ENCODE measurements at places on chromosomes 3 and 15.

DNA sequence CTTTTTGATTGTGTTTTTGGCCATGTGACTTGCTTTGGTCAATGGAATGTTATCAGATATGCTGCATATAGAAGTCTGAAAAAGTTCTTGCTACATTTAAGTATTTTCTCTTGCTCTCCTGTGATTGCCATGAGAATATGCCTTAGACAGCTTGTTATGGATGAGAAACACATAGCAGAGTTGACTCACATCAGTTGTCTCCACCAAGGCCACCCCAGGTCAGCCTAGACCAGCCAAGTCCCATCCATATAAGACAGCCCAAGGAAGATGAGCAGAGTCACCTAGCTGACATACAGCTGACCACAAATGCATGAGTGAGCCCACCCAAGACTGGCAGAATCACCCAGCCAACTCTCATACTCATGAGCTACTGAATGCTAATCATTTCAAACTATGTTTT is 153.0 kb downstream of the THRB start:
- no peak for DNase-seq

- no peak for DNase-seq
These were observed 30.7 kb downstream of the DUOX2 start for GRCh38 chr15:45083223-45083622.

DNA sequence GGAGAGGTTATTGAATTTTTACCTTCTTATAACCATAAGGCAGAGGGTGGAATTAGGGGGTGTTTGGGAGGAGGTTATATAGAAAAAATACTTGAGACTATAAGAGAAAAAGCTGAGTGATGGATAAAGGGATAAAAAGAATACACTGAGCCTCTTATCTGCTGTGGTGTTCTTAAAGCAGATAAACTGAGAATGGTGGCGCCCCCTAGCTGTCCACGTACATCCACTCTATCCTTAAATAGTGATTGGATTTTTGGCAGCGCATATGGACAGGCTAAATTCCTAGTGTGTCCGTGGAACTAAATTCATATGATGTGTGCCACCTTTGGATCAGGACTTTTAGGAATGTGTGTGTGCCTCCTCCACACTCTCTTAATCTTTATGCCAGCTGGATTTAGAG is 121.1 kb downstream of the OXSM start:
- no peak for DNase-seq

GRCh38 chr3:9976721-9977709 is 9.6 kb downstream of the EMC3 start:
- peak; percentile 95 for DNase-seq

GRCh38 chr15:101182215-101182614 is 69.6 kb downstream of the CHSY1 start:
- peak; percentile 53 for DNase-seq

- no peak for DNase-seq
These were observed 13.2 kb upstream of the TIPARP start for GRCh38 chr3:156661155-156661554.

DNA sequence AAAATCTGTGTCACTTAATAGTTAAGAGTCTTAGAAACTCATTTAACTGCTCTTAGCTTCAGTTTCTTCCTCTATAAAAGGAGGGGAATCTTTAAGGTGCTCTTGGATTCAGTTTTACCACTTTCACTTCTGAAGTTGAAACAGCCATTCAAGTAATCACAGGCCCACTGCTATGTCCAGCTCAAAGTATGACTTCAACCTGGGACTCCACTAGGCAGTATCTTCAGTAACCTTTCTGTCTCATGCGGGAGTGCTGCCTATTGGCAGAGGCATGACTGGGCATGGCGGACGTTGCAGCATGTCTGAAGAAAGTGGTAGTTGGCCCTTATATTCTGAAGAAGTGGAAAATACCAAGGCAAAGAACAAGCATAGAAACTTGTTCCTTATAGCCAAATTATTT is 92.3 kb downstream of the DHX30 start:
- no peak for DNase-seq

GRCh38 chr3:32888739-32889138 is 62.7 kb upstream of the CCR4 start:
- no peak for DNase-seq

DNA sequence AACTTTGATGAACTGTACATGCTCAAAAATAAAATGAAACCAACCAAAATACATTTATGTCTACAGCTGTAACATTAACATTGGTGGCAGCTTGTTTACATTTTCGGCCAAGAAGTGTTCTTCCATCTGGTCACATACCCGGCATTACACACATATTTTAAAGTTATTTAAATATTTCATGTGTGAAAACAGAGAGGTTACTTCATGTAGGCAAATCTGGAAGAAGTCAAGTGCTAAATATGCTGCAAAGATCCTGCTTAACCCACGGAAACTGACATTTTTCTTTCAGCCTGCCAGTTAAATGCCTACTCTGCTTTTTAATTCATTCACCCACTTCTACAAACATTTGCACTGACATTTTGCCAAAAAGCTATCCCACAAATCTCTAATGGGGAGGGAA is 69.7 kb downstream of the MB21D2 start:
- DNase-seq = no peak

GRCh38 chr3:170149016-170149415 is 32.5 kb downstream of the PHC3 start:
- DNase-seq = no peak

DNA sequence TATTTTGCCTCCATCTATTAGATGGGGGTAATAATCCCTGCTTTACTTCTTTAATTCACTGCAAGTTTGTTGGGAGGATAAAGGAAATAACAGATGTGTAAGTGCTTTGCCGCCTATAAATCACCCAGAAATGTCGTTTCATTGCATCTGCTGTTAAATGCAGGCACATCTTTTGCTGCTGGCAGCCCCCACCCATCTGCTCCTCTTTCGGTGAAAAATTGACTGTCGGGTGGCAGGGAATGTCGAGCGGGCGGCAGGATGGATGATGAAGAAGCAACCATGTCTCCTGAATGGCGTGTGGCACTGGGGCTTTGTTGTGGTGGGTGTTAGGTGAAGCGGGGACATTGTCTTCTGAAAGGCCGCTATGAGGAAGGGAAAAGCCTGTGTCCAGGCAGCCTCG is 543 bp upstream of the REC114 start:
- DNase-seq = no peak
